ENCODE measurements at places on chromosomes 2 and 18. TPM values are rescaled to one million over a fixed set of nuclear protein-coding genes. Genes with fewer than 3 reads are reported as not detected.
A peak's percentile ranks its signal among the peaks of the same experiment; 100 is the strongest.

The GLI2 gene
- polyA plus RNA-seq, result 0.22 TPM

The AGFG1 gene
- 41.4 TPM for polyA plus RNA-seq

The C2orf78 gene
- polyA plus RNA-seq, result not detected

The VWA3B gene
- 0.20 TPM for polyA plus RNA-seq

The FAM124B gene
- 1.3 TPM for polyA plus RNA-seq

The SH3RF3 gene
- 15.6 TPM for polyA plus RNA-seq

The COMMD1 gene
- polyA plus RNA-seq, result 67.3 TPM

DNA sequence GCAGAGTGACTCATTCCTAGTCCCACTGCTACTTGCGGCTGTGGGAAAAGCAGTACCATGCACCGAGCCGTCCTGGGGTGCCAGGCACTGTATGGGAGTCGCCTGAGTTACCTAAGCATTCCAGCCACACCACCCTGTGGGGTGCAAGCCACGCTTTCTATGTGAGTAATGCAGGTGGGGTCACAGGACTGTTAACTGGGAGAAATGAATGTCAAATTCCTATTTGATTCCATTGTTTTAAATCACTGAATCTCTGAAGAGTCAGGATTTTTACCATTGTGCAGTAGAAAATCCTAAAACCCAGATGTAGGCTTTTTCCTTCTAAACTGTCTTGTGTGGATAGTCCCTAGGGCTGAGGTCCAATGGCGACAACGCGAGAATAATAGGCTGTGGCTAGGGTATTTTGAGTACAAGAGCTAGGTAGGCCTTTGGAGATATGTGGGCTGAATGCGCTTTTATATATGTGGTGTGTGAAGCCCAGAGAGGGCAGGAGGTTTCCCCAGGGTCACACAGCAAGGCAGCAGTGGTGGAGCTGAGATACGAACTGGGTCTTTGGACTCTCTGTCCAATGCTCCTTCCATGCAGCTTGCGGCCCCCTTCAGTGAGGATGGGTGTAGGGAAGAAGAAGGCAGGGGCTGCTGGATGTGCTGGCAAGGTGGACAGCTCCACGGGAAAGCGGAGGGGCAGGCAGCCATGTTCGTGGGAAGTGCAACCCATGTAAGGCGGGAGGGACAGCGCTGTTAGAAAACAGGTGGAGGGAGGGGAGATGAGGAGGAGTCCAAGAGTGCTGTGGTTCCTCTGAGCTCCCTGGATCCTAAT lies 83.2 kb downstream of the DDX1 start:
- DNase-seq, result no peak

- no peak for DNase-seq
Observed at GRCh38 chr18:60070631-60071030, 170.8 kb downstream of the PMAIP1 start.

DNA sequence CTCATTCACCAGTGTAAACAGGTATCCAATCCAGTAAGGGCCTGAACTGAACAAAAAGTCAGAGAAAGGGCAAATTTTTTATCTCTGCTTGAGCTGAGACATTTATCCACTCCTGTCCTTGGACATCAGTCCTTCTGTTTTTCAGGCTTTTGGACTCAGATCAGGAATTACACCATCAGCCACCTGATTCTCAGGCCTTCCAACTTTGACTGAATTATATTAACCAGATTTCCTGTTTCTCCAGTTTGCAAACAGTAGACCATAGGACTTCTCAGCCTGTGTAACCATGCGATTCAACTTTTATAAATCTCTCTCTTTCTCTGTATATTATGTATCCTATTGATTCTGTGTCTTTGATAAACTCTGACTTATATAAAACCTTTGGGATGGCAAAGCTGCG lies 289.3 kb upstream of the CDH2 start:
- DNase-seq, result no peak

DNA sequence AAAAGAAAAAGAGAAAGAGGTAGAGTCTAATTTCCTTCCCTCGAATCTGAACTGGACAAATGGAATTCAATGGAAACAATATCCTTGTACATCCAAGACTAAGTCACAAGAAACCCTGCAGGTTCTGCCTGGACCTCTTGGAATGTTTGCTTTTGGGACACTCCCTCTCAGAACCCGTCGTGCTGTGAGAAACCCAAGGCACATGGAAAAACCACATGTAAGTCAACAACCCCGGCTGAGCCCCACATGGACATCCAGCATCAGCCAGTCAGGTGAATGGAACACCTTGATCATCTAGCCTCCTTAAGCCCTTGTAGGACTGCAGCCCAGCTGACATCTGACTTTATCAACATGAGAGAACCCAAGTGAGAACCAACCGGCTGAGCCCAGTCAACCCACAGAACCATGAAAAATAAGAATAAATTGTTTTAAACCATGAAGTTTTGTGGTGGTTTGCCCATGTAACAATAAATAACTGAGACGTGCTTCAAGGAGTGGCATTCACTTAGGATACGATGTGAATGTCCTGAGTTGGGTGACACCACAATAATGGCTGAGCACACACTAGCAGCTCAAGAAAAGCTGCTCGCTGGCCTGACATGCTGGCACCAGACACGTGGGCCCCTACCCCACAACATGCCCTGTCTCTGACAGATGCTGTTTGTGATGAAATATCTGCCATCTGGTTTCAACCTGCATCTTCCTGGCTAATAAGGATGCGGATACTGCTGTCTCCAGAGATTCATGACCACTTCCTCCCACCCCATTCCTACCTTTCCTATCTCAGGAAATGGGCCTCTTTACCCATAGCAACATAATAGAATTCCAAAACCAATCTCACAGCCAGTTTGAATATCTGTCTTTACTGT lies 28.8 kb downstream of the PKDCC start:
- DNase-seq, result no peak

DNA sequence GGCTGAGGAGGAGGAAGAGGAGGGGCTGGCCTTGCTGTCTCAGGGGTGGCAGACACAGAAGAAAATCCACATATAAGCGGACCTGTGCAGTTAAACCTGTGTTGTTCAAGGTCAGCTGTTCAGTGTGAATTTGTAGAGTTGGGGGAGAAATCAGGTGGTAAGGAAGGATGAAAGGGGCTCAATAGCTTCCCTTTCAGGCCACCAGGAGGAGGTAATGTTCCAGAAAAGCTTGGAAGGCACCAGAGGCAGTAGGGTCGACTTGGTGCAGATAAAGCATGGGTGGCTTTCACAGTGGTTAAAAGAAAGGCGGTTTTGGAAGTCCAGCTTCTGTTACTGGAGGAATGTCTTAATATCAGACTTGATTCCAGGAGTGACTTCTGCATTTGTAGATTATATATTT lies 167.4 kb downstream of the THSD7B start:
- DNase-seq, result no peak

DNA sequence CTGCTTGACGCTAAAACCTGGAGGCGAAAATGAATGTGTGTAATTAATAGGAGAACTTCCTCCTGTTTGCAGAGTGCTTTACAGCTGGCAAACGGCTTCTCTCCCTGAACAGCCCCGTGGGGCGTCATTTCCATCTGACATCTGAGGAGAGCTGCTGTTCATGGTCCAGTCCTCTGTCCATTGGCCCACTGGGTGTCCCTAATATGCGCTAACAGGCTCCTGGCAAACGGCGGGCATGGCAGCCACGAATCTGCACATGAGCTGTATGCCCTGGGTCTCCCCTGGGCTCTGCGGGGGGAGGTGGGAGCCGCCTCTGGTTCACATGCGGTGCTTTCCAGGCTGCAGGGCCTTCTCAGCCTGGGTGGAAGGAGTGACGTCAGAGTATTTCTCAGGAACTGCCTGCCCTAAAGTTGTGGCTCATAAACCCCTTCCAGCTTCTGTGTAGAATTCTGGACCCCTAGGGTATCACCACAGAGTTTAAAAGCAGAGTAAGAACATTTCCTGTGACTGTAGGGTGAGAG lies 73.2 kb downstream of the LRRFIP1 start:
- peak; percentile 66 for DNase-seq

DNA sequence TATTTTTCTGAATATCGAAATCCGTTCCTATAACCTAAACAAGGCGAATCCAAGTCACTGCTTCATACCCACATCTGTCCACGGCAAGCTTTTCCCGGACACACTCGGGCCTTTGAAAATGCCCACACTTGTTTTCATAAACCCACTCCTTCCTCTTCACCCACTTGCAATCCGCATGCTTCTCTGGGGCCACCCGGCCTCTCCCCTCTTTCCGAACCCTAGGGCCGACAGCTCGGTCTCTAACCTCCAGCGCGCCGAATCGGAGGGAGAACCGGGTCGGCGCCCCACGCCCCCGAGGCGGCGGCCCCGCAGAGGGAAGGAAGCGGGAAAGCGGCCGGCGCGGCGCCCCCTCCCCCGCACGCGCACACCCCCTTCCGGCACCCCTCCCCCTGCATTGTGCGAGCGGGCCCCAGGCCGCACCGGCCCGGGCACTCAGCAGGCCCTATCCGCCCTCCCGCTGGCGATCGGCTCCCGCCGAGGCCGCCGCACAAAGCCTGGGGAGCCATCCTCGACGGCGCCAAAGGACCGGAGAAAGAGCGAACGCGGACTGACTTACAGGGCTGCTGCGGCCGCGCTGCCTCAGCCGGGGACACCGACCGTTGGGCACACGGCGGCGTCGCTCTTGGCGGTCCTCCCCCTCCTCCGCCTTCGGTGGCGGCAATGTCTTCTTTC lies 467 bp downstream of the PUM2 start:
- DNase-seq, result no peak
